ENCODE measurements at places on chromosomes 4 and X.

DNA sequence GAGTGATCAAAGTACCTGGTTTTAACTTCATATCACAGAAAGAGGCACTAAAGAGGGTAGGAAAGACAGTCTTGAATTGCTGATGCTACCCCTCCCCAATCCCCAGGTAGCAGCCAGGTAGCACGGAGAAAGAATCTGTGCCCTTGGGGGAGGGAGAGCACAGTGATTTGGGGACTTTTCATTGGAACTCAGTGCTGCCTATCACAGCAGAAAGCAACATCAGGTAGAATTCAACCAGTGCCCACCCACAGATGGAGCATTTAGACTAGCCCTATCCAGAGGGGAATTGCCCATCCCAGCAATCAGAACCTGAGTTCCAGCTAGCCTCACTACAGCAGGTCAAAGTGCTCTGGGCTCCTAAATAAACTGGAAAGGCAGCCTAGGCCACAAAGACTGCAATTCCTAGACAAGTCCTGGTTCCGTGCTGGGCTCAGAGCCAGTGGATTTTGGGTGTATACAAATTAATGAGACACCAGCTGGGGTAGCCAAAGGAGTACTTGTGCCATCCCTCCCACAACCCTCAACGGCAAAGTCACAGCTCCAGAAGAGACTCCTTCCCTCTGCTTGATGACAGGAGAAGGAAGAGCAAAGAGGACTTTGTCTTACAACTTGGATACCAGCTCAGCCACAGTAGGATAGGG lies 228.1 kb downstream of the THOC2 start:
- DNase-seq, result no peak

- DNase-seq, result no peak
Measured at GRCh38 chr4:117334451-117335188, 249.2 kb upstream of the TRAM1L1 start.

- DNase-seq, result no peak
Measured at GRCh38 chr4:22174640-22175039, 226.1 kb upstream of the KCNIP4 start.

DNA sequence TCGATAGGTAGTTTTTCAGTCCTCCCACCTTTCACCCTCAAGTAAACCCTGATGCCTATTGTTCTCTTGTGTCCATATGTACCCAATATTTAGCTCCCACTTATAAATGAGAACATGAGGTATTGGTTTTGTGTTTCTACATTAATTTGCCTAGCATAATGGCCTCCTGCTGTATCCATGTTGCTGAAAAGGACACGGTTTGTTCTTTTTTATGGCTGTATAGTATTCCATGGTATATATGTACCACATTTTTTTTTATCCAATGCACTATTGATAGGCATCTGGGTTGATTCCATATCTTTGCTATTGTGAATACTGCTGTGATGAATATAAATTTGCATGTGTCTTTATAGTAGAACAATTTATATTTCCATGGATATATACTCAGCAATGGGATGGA lies 199.2 kb downstream of the RAB28 start:
- no peak for DNase-seq

GRCh38 chrX:39551762-39552161 lies 546.0 kb downstream of the BCOR start:
- DNase-seq, result no peak

DNA sequence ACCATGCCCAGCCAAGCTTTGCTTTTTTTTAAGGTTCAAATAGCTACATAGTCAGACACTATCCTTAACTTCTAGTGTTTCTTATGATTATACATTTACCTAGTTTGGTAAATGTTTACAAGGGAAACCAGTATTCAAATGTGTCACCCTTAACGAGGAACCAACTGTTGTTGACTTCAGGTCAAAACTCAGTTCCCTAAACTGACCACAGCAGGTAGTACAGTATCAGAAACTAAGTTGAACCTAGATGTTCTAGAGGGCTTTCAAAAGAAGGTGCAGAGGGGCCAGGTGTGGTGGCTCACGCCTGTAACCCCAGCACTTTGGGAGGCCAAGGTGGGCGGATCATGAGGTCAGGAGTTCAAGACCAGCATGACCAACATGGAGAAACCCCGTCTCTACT lies 11.3 kb downstream of the GPC4 start:
- no peak for DNase-seq

DNA sequence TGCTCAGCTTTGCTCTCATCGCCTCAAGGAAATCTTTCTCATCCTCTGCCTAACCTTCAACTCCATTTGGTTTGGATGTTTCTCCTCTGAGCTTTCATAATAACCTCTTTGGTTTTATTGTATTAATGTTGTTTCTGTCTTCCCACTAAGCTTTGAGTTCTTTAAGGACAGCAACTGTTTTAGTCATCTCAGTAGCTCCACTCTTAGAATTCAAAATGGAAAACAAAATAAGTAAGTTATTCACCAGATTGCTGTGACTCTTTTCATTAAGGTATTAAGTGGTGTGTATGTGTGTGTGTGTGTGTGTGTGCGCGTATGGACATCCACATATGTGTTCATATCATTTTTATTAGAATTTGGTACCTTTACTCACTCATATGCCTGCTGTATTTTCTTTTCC lies 279.2 kb upstream of the BOD1L1 start:
- DNase-seq, result no peak

All from stimulated activated CD4-positive, alpha-beta T cell treated with anti-CD3 and anti-CD28 coated beads, Interleukin-1b, Interleukin-23, amount 100 ng/mL, for 1 hour (primary cell).